Uterus (tissue), 4 donors: ENCODE measurements at places on chromosomes 2 and 18. TPM values are rescaled to one million over a fixed set of nuclear protein-coding genes. Genes with fewer than 3 reads are reported as not detected.

DNA sequence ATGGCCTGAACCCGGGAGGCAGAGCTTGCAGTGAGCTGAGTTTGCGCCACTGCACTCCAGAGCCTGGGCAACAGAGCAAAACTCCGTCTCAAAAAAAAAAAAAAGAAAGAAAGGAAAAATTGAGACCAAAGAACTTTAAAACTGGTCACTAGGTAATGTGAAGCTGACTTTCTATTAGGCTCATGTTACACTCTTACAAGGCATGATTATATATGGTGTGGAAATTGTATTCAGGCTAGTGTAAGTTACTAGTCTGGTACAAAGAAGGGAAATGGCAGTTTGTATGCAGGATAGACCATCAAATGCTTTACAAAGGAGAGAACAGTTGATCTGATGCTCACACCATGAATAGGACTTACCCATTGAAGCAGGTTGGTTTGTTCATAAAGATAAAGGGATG lies 35.4 kb upstream of the ARMC9 start:
- peak overlapping the region; percentile 86 for H3K27ac ChIP-seq
- H3K27me3 ChIP-seq, result no peaks in the 10 kb centered on the region
- H3K4me1 ChIP-seq, result peaks cover 29% of the 10 kb centered on the region
- no peaks in the 10 kb centered on the region for H3K36me3 ChIP-seq
- no peak for DNase-seq

- H3K27ac ChIP-seq, result no peak overlapping the region
- no peak overlapping the region for H3K4me3 ChIP-seq
- H3K27me3 ChIP-seq, result no peaks in the 10 kb centered on the region
- DNase-seq, result no peak
Measured at GRCh38 chr2:240133401-240133800, 2.7 kb downstream of the COPS9 start.

GRCh38 chr2:148680462-148680861 lies 35.9 kb downstream of the EPC2 start:
- no peak overlapping the region for H3K4me3 ChIP-seq
- H3K27ac ChIP-seq, result no peak overlapping the region
- no peaks in the 10 kb centered on the region for H3K36me3 ChIP-seq
- no peaks in the 10 kb centered on the region for H3K4me1 ChIP-seq
- no peaks in the 10 kb centered on the region for H3K27me3 ChIP-seq
- no peak for DNase-seq

DNA sequence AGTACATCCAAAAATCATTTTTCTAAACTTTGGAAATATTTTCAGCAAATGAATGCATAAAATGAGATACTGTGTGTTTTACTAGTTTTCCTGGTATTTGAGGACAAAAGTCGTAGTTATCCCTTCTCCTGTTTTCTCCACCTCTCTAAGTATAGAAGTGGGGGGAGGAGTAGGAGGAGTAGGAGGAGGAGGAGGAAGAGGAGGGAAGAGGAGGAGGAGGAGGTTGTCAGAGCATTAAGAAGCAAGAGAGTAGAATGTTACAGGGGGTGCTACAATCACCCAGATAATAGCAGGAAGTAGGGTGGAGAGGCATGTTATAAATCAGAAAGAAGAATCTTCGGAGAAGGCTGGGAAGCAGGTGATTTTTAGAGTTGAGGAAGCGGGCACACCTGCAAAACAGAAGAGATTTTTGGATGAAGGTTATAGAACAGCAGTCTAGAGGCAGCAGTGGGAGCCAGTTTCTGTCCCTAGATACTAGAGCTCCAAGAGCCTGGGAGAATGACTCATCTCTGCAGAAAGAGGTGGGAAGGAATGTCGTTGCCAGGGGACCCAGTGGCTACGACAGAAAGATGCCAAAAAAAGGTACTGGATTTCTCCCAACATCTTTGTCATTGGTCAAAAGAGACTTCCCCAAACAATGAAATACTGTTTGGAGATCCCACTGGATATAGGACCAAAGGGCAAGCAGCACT lies 44.2 kb upstream of the AQP4 start:
- H3K4me3 ChIP-seq, result no peak overlapping the region
- no peaks in the 10 kb centered on the region for H3K4me1 ChIP-seq

DNA sequence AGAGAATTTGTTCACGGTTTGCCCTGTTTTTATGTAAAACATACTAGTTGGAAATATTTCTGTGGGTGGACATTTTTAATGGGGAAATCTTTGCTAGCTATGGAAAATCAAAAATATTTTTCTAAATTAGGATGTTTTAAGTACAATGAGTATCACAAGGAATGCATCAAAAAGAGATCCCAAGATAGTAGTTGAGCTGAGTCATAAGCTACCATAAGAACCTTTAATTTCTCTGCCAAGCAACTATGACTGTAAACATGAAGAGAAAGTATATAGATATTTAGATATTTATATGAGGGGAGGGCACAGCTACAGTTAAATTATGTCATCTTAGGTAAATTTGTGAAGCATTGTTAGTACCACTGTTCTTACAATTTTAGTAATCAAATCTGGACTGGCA lies 646.2 kb downstream of the XIRP2 start:
- DNase-seq, result no peak

GRCh38 chr18:38663682-38664081 lies 1098.1 kb upstream of the CELF4 start:
- DNase-seq, result no peak
- H3K4me3 ChIP-seq, result no peak overlapping the region
- no peaks in the 10 kb centered on the region for H3K4me1 ChIP-seq
- no peaks in the 10 kb centered on the region for H3K27me3 ChIP-seq
- no peaks in the 10 kb centered on the region for H3K36me3 ChIP-seq

GRCh38 chr18:51864219-51864965 lies 475.6 kb upstream of the DCC start:
- no peak overlapping the region for H3K27ac ChIP-seq
- no peak for DNase-seq
- no peaks in the 10 kb centered on the region for H3K36me3 ChIP-seq
- H3K4me1 ChIP-seq, result no peaks in the 10 kb centered on the region
- no peak overlapping the region for H3K4me3 ChIP-seq

DNA sequence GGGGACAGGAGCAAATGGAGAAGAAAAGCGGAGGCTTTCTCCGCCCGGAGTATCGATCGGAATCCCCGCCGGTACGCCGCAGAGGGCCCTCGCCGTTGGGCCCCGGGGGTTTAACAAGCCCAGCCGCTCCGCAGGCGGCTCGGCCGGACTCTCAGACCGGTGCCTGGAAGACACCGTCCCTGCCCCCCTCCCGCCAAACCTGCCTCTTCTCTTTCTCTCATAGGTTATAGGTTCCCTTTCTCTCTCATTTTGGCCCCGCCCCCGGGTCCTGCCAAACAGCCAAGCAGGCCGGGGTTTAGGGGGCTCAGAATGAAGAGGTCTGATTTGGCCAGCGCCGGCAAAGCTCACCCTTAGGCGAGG lies 4.4 kb downstream of the ONECUT2 start:
- no peaks in the 10 kb centered on the region for H3K36me3 ChIP-seq
- H3K27me3 ChIP-seq, result peaks cover 25% of the 10 kb centered on the region
- H3K4me3 ChIP-seq, result no peak overlapping the region
- H3K27ac ChIP-seq, result no peak overlapping the region

- no peak for DNase-seq
- no peaks in the 10 kb centered on the region for H3K36me3 ChIP-seq
- H3K4me3 ChIP-seq, result no peak overlapping the region
- H3K4me1 ChIP-seq, result no peaks in the 10 kb centered on the region
- H3K27ac ChIP-seq, result no peak overlapping the region
Measured at GRCh38 chr2:134268265-134268664, 14.4 kb downstream of the MGAT5 start.

- no peaks in the 10 kb centered on the region for H3K4me1 ChIP-seq
- H3K36me3 ChIP-seq, result no peaks in the 10 kb centered on the region
- no peak for DNase-seq
- no peaks in the 10 kb centered on the region for H3K27me3 ChIP-seq
- H3K27ac ChIP-seq, result no peak overlapping the region
- H3K4me3 ChIP-seq, result no peak overlapping the region
Measured at GRCh38 chr18:58024139-58024538, 19.9 kb upstream of the NEDD4L start.

GRCh38 chr2:79971807-79972206 lies 332.7 kb downstream of the LRRTM1 start:
- H3K27me3 ChIP-seq, result no peaks in the 10 kb centered on the region
- DNase-seq, result no peak
- H3K4me3 ChIP-seq, result no peak overlapping the region
- no peaks in the 10 kb centered on the region for H3K4me1 ChIP-seq

DNA sequence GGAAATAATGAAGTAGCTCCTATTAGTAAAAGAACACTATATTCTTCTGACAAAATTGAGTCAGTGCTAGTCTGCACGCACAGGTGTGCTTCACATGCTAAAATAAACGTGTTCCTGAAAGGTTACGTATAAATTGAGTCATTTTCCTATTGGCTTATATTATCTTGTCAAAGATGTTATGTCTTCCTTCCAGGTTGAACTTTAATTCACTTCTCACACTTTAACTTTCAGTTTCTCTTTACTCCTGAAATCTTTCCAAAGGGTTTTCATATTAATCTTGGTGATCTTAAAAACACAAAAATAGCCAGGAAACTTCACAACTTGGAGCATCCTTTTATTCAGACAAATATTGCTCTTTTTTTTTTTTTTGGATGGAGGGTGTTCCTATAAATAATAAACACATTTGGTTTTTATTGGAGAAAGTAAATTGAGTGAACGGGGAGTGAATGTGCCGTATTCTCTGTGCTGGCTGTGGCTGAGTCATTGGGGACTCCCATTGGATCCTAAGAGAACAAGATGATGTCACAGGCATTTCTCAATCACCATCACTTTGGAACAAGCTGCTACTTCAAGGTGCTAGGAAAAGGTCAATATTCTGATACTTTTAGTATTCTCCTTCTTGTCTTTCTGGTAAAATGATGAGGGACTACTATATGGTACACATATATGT lies 150.2 kb upstream of the SPATS2L start:
- DNase-seq, result peak; percentile 50

- no peaks in the 10 kb centered on the region for H3K4me1 ChIP-seq
- H3K27me3 ChIP-seq, result no peaks in the 10 kb centered on the region
- DNase-seq, result no peak
Measured at GRCh38 chr2:201661366-201661765, 18.1 kb upstream of the TMEM237 start.

DNA sequence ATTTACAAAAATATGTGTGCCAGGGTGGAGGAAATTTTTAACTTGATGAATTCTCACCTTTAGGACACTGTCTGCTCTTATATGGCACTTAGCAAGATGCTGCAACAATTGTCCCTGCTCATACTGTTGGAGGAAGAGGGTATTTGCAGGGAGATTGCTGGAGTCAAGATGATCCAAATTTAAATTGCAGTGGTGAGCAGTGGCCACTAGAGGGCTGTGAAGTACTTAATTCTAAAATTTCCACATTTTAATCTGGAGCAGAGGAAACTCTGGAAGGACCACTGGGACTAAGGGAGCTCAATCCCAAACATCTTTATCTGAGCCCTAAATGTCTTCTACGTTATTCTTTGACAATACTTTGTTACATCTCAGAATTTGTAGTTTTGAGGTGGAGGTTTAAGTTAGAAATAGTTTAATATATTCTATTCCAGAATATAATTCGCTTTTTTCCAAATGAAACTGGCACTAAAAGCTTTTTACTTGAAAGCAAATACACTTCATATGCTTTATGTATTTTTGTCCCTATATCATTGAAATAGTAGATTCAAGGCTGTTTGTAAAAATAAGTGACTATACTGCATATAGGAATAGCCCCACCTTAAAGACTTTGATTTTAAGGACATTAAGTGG lies 33.0 kb upstream of the PTH2R start:
- no peak for DNase-seq
- no peaks in the 10 kb centered on the region for H3K4me1 ChIP-seq
- no peak overlapping the region for H3K4me3 ChIP-seq

- no peak for DNase-seq
- H3K4me1 ChIP-seq, result no peaks in the 10 kb centered on the region
- H3K27ac ChIP-seq, result no peak overlapping the region
- no peak overlapping the region for H3K4me3 ChIP-seq
- no peaks in the 10 kb centered on the region for H3K27me3 ChIP-seq
Measured at GRCh38 chr2:44116319-44116718, 52.4 kb upstream of the PPM1B start.

GRCh38 chr2:11365096-11365879 lies 20.9 kb upstream of the ROCK2 start:
- no peaks in the 10 kb centered on the region for H3K36me3 ChIP-seq
- no peaks in the 10 kb centered on the region for H3K4me1 ChIP-seq
- no peak overlapping the region for H3K27ac ChIP-seq
- DNase-seq, result no peak
- no peak overlapping the region for H3K4me3 ChIP-seq

GRCh38 chr2:69770193-69770702 lies 28.3 kb downstream of the ANXA4 start:
- H3K27me3 ChIP-seq, result no peaks in the 10 kb centered on the region
- no peak for DNase-seq
- H3K4me3 ChIP-seq, result no peak overlapping the region
- H3K36me3 ChIP-seq, result no peaks in the 10 kb centered on the region
- H3K27ac ChIP-seq, result peak overlapping the region; percentile 57

GRCh38 chr2:64945973-64946768 lies 43.0 kb upstream of the SLC1A4 start:
- no peaks in the 10 kb centered on the region for H3K27me3 ChIP-seq
- H3K36me3 ChIP-seq, result no peaks in the 10 kb centered on the region
- H3K4me3 ChIP-seq, result no peak overlapping the region
- DNase-seq, result peak; percentile 23

DNA sequence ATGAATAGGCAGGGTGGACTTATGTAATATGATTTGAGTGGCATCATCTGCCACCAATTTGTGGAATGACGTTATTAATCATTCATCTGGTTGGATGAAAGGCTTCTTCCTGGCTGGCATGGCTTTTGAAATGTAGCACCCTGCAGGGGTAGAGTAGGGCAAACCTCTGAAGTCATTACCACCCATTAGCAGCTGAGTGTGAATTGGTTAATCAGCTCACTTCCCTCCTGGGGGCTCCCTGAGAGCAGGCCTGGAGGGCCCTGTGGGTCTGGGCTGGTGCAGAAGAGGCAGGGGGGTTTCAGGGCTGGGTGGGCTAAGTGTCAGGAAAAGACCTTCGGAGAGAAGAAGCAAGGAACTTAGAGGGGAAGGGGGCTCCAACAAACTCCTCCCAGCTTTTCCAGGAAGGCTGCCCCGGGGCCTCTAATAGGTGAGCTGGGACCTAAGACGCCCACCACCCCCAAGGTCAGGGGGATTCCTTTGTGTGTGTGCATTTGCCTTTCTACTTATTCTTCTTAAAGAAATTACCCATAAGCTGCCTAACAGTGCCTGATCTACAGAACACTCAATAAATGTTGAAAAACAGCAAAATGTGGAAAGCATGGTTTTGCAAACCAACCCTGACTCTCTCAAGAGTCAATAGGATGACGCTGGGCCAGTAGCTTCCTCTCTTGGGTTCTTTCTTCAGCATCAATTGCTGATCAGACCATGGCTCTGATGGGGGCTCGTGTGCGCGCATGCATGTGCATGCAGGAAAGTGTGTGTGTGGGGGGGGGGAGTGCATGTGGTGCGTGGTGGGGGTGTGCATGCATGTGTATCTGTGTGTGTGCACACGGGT lies 49.7 kb upstream of the ZNF516 start:
- no peaks in the 10 kb centered on the region for H3K36me3 ChIP-seq
- no peak overlapping the region for H3K4me3 ChIP-seq
- H3K27me3 ChIP-seq, result no peaks in the 10 kb centered on the region
- DNase-seq, result no peak
- H3K27ac ChIP-seq, result no peak overlapping the region

Gene PROKR1
- total RNA-seq, result not detected

Gene ERICH2
- total RNA-seq, result 2.2 TPM

Gene VWA3B
- total RNA-seq, result 0.98 TPM

Gene DES
- 933 TPM for total RNA-seq

Gene UGT1A9
- not detected for total RNA-seq
